ENCODE measurements at places on chromosomes 7 and 10.

GRCh38 chr7:90751595-90751994, 155.5 kb downstream of the CDK14 start:
- DNase-seq, result no peak

- no peak for DNase-seq
These were observed 368.9 kb downstream of the SORCS1 start for GRCh38 chr10:106795619-106796018.

GRCh38 chr7:83517035-83517700, 131.8 kb downstream of the SEMA3E start:
- no peak for DNase-seq

- no peak for DNase-seq
These were observed 694.2 kb upstream of the FZD8 start for GRCh38 chr10:36336315-36336714.

- DNase-seq, result peak; percentile 36
These were observed 51.6 kb downstream of the PRLHR start for GRCh38 chr10:118543714-118544400.

- no peak for DNase-seq
These were observed 5.1 kb upstream of the TBX20 start for GRCh38 chr7:35258868-35259522.

GRCh38 chr10:129375171-129375570, 91.9 kb upstream of the MGMT start:
- no peak for DNase-seq

- no peak for DNase-seq
These were observed 10.5 kb upstream of the EBLN1 start for GRCh38 chr10:22228167-22228938.

- no peak for DNase-seq
These were observed 473 bp upstream of the CCDC201 start for GRCh38 chr7:45873355-45873754.

- DNase-seq, result no peak
These were observed 199.4 kb downstream of the CYP26A1 start for GRCh38 chr10:93272884-93273675.

- DNase-seq, result no peak
These were observed 450.9 kb upstream of the MKI67 start for GRCh38 chr10:128576943-128577670.

DNA sequence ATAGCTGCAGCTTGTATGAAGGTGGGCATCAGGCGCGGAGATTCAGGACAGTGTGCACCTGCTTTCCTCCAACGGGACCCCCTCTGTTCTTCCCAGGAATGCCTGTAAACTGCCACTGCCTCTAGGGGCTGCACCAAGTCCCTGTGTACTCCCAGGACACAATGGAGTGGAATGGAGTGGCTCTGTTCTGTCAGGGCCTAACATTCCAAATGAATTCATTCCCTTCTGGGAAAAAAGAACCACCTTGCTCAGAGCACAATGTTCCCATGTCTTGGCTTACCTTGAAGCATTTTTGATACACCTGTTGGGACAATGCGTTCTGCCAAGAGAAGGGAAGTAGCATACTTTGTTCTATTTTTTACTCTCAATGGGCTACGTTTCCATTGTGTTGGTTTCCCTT, 339.4 kb downstream of the FRMD4A start:
- DNase-seq, result no peak

DNA sequence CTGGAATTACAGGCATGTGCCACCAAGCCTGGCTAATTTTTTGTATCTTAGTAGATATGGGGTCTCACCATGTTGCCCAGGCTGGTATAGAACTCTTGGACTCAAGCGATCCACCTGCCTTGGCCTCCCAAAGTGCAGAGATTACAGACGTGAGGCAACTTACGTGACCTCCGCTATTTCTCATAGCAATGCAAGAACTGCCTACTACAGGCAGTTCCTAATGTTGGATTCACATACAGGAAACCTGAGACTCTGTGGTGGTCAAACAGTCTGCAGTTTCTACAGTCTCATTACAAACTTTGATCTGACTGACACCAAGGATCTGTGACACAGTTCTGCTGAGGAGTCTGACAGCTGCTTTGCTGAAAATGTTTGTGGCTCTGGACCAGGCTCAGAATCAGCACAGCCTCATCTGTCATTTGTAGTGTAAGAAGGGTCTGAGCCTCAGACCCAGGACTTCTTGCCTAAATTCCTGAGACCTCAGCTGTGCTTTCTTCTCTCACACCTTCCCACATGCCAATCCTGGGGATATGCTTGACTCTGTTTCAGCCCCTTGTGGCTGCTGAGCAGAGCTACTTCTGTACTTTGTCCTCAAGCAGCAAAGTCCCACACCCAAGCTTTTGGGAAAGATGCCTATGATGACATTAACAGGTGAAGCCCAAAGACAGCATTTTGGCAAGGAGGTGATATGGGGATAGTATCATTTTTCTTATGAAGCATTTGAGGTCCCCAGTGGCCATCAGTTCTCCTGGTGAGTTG, 48.0 kb upstream of the CYP2C9 start:
- no peak for DNase-seq

- DNase-seq, result no peak
These were observed 96.7 kb downstream of the HTR5A start for GRCh38 chr7:155166673-155167370.

- no peak for DNase-seq
These were observed 47.4 kb upstream of the CAMK2B start for GRCh38 chr7:44372560-44373417.

DNA sequence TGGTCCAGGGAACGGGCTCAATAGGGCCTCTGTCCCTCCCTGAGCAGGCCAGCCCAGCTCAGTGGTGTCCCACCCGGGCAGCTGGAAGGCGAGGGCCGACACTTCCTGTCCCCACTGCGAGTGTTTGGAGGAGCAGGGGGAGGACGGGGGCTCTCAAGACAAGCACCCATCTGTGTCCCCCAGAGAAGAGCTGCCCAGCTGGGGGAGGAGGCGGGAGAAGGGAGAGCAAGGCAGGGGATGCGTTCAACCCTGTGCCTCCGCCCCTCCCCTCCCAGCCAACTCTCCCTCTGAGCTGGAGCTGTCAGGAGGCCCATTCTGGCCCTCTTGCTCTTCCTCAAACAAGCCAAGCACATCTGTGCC, 35.7 kb downstream of the ZCCHC24 start:
- DNase-seq, result no peak

- DNase-seq, result no peak
These were observed 41.7 kb downstream of the CCDC71L start for GRCh38 chr7:106619213-106619612.

- no peak for DNase-seq
These were observed 120.7 kb downstream of the PIP4K2A start for GRCh38 chr10:22593636-22594198.

- no peak for DNase-seq
These were observed 4.5 kb upstream of the GATA3 start for GRCh38 chr10:8049865-8050555.

GRCh38 chr7:129671266-129671665, 59.7 kb downstream of the NRF1 start:
- DNase-seq, result no peak

GRCh38 chr10:72323108-72323749, 31.5 kb downstream of the DNAJB12 start:
- DNase-seq, result no peak
